ENCODE measurements at places on chromosomes 2 and 18.

- DNase-seq: no peak
Measured at GRCh38 chr2:150853263-150853662, 365.8 kb upstream of the RND3 start.

DNA sequence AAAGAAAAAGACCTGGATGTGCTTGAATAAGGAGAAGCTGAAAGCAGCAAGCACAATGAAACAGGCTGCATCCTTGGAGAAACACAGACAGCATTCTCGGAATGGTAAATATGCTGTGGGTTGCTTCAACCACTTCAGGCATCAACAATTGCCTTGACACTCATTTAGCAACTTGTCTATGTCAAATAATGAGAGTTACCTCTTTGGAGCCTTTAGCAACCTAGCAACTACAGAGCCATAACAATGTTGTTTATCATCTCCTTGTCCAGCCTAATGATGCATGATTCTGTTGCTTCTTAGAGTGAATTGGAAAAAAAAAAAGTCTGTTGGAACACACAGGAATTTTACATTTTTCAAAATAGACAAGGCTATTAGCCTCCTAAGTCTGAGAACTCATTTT lies 410.6 kb downstream of the PIK3C3 start:
- no peak for DNase-seq

DNA sequence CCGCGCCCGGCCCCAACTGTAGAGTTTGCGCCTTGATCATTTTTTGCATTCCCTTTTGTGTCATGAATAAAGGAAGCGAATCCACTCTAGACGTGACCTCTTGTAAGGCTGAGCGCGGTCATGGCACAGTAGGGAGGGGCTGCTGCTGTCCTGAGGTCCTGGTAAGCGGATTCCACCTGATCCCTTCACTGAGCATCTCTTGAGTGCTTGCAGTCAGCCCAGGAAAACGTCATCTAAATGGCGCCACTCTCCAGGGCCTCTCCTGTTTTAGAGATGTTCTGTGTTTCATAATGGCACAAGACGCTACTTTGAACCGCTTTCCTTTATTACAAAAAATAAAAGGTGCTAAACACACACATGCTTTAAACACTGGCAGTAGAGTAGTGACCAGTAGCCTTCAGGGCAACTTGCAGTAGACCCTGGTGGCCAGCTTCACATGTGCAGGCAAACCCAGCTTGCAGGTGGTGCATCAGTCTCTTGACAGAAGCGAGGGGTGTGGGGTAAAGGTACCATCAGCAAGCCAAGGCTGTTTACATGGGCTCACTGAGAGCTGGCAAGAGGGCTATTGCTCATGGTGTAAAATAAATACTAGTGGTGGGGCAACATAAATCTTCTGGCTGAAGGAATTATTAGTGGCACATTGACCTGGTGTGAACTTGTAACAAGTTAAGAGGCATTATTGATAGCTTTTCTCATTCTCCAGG lies 43.0 kb upstream of the ACKR3 start:
- no peak for DNase-seq

- DNase-seq: no peak
Measured at GRCh38 chr2:46134531-46135227, 162.5 kb upstream of the EPAS1 start.

GRCh38 chr18:39692367-39693015 lies 2126.9 kb upstream of the CELF4 start:
- DNase-seq: no peak

DNA sequence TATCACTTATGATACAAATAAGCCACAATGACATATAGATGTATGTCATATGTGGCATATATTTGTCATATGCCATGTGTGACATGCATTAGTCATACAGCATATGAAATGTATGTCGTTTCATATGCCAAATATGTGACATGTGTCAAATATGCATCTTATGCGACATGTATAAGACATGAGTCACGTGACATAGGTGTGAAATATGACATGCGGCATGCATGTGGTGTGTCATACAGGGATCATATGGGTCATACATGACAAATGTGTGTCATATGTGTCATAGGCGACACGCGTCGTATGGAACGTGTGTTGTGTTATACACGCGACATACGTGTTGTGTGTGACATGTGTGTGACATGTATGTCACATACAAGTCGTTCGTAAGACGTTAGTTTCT lies 2154.0 kb upstream of the PIK3C3 start:
- DNase-seq: no peak

DNA sequence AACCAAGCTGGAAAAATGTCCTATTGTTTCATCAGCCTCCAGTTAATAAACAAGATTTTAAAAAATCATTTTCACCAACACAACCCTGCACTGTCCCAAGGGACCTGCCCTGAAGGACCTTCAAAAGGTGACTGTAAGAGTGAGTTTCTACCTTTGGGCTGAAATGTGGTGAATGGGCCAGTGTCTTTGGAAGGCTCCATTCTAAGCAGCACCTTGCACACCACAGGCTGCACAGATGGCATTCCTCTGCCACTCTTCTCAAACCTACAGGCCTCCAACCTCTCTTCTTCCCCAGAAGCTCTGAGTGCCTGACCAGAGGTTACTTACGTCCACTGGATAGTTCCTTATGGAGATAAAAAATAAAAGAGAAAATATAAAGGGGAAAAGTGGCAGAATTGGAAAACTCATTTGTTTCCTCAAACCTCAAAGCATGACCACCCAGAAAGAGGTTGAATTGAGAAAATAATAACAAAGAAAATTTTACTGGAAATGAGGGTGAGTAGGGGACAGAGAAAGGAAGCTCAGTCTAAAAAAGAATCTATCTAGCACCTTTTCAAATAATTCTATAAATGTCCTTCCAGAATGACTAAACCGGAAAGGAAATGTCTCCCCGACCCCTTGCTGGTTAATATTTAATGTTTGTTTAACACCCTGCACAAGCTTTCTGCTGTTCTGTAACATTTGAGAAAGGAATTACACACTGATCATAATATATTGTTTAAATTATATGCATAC lies 175.7 kb downstream of the METTL4 start:
- no peak for DNase-seq

GRCh38 chr2:240620149-240620731 lies 5.0 kb upstream of the GPR35 start:
- DNase-seq: no peak

Data from T-helper 1 cell (primary cell).